WTC11 (cell line): ENCODE measurements at places on chromosomes 12 and 14. TPM values are rescaled to one million over a fixed set of nuclear protein-coding genes. Genes with fewer than 3 reads are reported as not detected.

CMA1 gene
- not detected in 3 replicates for total RNA-seq

MSRB3 gene
- total RNA-seq: 0.80 to 1.8 TPM (median 0.85 TPM) in 3 replicates

PLEKHD1 gene
- 0.85 to 1.0 TPM (median 0.87 TPM) in 3 replicates for total RNA-seq

OR10AD1 gene
- not detected in 3 replicates for total RNA-seq

GDF3 gene
- total RNA-seq: 34.4 to 42.0 TPM (median 38.2 TPM) in 3 replicates

CLECL1 gene
- not detected in 3 replicates for total RNA-seq

PMCH gene
- not detected in 3 replicates for total RNA-seq

- no peaks in the 10 kb centered on the region for H3K27me3 ChIP-seq
- no peak for DNase-seq
- peaks cover 20% of the 10 kb centered on the region for H3K36me3 ChIP-seq
- no peaks in the 10 kb centered on the region for H3K4me1 ChIP-seq
- H3K4me3 ChIP-seq: no peak overlapping the region
- H3K27ac ChIP-seq: no peak overlapping the region
Measured at GRCh38 chr12:21476949-21477348, 24.5 kb downstream of the RECQL start.

- H3K4me1 ChIP-seq: peaks cover 39% of the 10 kb centered on the region
- no peaks in the 10 kb centered on the region; the same call in 1 of the 2 replicates for H3K27me3 ChIP-seq
- no peaks in the 10 kb centered on the region for H3K36me3 ChIP-seq
- DNase-seq: peak; percentile 45
Measured at GRCh38 chr14:73457041-73457923, 1.1 kb downstream of the NUMB start.

- no peaks in the 10 kb centered on the region for H3K36me3 ChIP-seq
- H3K4me1 ChIP-seq: no peaks in the 10 kb centered on the region
- H3K27ac ChIP-seq: no peak overlapping the region
- no peak for DNase-seq
- H3K27me3 ChIP-seq: no peaks in the 10 kb centered on the region
Measured at GRCh38 chr14:38972511-38972910, 130.5 kb downstream of the SEC23A start.

GRCh38 chr14:67703997-67704396 lies 2.3 kb downstream of the RDH12 start:
- no peaks in the 10 kb centered on the region for H3K27me3 ChIP-seq
- H3K36me3 ChIP-seq: peaks cover 8% of the 10 kb centered on the region
- no peak overlapping the region for H3K4me3 ChIP-seq
- no peak overlapping the region for H3K27ac ChIP-seq
- DNase-seq: no peak
- 0 out of 2 replicates have a peak, but pooled peaks cover 3% of the 10 kb centered on the region for H3K4me1 ChIP-seq

DNA sequence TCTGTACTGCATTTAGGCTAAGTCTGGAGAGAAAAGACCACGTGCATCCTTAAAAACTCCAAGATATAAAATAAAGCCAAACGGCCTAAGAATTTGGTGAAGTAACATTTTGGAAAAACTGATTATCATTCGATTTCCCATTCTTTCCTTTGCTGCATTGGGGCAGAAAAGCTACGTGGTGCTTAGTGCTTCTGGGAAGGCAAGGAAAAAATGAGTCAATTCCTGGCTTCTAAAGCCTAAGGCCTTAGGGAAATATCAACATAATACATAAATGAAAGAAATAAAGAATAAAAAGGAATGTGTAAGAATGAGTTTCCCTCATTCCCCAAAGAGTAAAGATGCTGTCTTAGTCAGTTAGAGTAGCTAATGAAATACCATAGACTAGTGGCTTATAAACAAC lies 520.5 kb downstream of the GLT1D1 start:
- no peak for DNase-seq
- no peak overlapping the region for H3K4me3 ChIP-seq
- peaks cover 6% of the 10 kb centered on the region; the same call in 1 of the 2 replicates for H3K27me3 ChIP-seq
- peaks cover 58% of the 10 kb centered on the region for H3K36me3 ChIP-seq
- no peaks in the 10 kb centered on the region for H3K4me1 ChIP-seq
- no peak overlapping the region for H3K27ac ChIP-seq

DNA sequence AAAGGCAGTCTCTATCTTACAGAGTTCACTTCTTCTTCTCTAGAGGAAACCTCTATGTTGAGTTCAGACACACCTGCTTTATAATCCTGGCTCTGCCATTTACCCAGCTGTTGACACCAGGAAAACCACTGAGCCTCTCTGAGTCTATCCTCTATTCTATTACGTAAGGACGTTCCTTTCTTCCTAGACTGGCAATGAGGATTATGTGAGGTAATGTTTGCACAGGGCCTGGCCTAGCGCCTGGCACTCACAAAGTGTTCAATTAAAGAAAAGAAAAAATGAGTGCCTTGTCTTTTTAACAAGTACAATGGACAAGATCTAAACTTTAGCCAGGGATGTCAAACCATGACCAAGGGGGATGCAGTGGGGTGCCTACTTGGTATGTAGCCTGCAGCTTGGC lies 641.9 kb upstream of the TBX3 start:
- no peaks in the 10 kb centered on the region for H3K27me3 ChIP-seq
- no peak overlapping the region for H3K27ac ChIP-seq
- no peaks in the 10 kb centered on the region for H3K4me1 ChIP-seq
- H3K4me3 ChIP-seq: no peak overlapping the region
- H3K36me3 ChIP-seq: no peaks in the 10 kb centered on the region

DNA sequence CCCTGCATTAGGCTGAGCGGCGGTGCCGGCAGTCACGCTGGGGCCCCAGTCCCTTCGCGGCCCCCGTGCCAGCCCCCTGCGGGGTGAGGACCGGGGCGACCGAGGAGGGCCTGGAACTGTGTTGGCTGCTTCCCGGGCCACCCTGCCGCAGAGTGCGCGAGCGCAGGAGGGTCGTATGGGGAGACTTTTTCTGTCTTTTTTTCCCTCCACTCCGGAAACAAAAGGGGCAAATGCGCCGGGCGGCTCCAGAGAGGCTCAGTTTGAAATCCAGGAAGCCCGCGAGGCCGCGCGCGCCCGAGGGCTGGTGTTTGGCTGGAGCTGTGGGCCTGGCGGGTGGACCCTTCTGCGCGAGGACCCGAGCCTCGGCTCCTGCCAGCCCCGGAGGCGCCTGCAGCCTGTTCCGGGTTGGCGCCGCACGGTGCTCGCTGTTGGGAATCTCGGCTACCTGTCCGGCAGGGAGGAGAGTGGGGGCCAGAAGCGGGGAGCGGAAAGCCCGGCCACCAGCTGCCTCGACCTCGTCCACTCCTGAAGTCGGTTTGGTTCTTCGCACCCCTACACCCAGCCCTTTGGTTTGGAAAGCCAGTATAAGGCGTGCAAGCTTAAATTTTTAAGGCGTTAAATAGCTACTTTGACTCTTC lies 638 bp downstream of the PLEKHG3 start:
- no peaks in the 10 kb centered on the region for H3K27me3 ChIP-seq
- peak overlapping the region; percentile 84 for H3K4me3 ChIP-seq
- H3K4me1 ChIP-seq: peaks cover 80% of the 10 kb centered on the region
- H3K36me3 ChIP-seq: no peaks in the 10 kb centered on the region
- no peak overlapping the region for H3K27ac ChIP-seq

GRCh38 chr12:1022032-1022970 lies 31.3 kb downstream of the ERC1 start:
- H3K27ac ChIP-seq: no peak overlapping the region
- DNase-seq: no peak
- peaks cover 9% of the 10 kb centered on the region; the same call in 1 of the 2 replicates for H3K4me1 ChIP-seq
- no peaks in the 10 kb centered on the region for H3K27me3 ChIP-seq
- no peak overlapping the region for H3K4me3 ChIP-seq

DNA sequence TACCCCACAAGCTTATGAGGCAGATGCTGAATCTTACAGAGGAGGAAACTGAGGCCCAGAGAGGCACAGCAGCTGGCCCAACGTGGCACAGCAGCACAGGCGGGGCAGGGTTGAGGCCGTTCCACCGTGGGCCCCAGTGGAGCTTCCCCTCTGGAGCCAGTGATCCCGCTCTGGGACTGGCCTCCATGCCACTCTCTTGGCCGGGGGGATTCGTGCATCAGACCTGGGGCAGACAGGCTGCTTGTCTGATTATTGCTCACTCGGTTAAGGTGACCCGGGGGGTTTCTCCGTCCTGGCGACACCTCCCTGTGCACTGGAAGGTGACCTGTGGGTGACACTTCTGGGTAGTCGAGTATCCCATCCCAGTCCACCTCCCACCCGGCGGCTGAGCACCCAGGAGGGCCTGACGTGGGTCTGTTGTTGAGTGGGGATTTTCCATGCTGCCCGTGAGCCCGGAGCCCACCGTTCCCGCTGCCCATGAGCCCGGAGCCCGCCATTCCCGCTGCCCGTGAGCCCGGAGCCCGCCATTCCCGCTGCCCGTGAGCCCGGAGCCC lies 27.8 kb downstream of the NOC4L start:
- H3K4me3 ChIP-seq: no peak overlapping the region
- DNase-seq: no peak
- H3K27ac ChIP-seq: no peak overlapping the region
- no peaks in the 10 kb centered on the region for H3K4me1 ChIP-seq

DNA sequence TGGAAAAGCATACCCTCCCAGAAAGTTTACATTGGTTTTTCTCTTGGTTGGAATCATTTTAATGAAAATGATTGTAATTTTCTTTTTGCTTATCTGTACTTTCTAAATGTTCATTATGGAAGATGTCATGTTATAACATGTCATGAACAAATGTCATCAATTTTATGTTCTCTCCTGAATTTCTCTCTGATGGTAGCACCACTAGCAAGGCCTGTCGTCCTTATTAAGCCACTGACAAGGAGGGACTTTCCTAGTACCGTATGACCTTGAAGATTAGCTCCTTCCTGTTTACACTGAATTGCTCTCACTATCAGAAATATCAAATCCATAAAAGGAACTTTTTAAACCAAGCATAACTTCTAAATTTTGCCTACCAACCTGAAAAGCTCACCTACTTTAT lies 99.0 kb downstream of the ESR2 start:
- peak overlapping the region; percentile 69 for H3K27ac ChIP-seq
- no peaks in the 10 kb centered on the region for H3K27me3 ChIP-seq
- H3K4me3 ChIP-seq: no peak overlapping the region
- DNase-seq: no peak
- H3K36me3 ChIP-seq: peaks cover 21% of the 10 kb centered on the region
- peaks cover 84% of the 10 kb centered on the region for H3K4me1 ChIP-seq

GRCh38 chr14:97581016-97581415 lies 783.8 kb downstream of the VRK1 start:
- H3K4me1 ChIP-seq: peaks cover 11% of the 10 kb centered on the region
- peak; percentile 34 for DNase-seq
- no peak overlapping the region for H3K4me3 ChIP-seq
- H3K27me3 ChIP-seq: no peaks in the 10 kb centered on the region
- H3K27ac ChIP-seq: no peak overlapping the region
- H3K36me3 ChIP-seq: no peaks in the 10 kb centered on the region

DNA sequence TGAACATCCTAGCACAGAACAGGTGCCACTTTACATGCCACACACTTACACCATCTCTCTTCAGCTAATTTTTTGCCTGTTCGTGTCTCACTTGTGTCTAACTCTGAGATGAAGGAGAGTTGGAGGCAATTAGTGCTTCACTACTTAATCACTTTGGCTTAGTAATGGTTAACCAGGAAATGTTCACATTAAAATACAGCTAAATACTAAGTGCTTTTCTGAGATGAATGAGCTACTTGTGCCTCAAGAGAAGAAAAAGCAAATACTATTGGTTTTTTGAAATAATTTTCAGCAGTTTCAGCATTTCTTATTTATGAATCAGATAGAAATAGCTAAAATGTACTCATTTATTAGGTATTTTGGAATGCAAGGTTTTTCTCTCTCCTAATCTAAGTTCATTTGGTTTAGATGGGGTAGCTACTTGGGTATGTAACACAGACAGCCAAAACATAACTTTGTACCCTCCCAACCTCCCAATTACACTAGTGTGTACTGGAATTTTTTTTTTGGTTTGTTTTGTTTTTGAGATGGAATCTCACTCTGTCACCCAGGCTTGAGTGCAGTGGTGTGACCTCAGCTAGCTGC lies 1474.1 kb upstream of the SEL1L start:
- DNase-seq: no peak
- no peaks in the 10 kb centered on the region for H3K27me3 ChIP-seq
- no peak overlapping the region for H3K4me3 ChIP-seq
- H3K27ac ChIP-seq: no peak overlapping the region
- H3K36me3 ChIP-seq: peaks cover 28% of the 10 kb centered on the region

DNA sequence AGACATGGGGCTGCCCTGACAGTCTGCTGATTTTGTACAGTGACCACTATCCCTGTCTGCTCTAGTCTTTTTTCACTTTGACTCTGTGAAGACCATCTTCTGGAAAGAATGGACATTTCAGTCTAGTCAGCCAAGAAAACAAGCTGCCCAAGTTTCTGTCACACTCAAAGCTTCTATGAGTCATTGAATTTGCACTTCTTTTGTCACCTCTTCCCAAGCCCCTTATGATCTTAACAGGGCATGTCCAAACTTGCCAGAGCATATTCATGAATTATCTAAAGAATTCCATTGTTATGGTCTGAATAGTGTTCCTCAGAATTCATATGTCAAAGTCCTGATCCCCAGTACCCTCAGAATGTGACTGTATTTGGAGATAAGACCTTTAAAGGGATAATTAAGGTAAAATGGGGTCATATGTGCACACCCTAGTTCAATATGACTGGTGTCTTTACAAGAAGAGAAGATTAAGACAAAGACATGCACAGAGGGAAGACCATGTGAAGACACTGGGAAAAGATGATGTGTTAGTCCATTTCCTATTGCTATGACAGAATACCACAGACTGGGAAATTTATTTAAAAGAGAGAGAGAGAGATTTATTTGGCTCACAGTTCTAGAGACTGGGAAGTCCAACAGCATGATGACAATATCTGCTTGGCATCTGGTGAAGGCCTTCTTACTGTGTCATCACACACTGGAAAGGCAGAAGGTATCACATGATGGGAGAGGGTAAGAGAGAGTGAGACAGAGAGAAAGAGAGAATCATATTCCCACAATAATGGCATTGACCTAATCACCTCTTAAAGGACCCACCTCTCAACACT lies 242.6 kb downstream of the BTG1 start:
- peaks cover 3% of the 10 kb centered on the region for H3K4me1 ChIP-seq
- H3K36me3 ChIP-seq: peaks cover 26% of the 10 kb centered on the region

GRCh38 chr14:36344211-36344610 lies 23.8 kb upstream of the MBIP start:
- H3K4me1 ChIP-seq: no peaks in the 10 kb centered on the region
- DNase-seq: no peak
- no peak overlapping the region for H3K27ac ChIP-seq
- no peaks in the 10 kb centered on the region; the same call in 1 of the 2 replicates for H3K27me3 ChIP-seq

GRCh38 chr12:124664395-124665111 lies 97.1 kb upstream of the NCOR2 start:
- DNase-seq: no peak
- H3K27me3 ChIP-seq: no peaks in the 10 kb centered on the region
- H3K4me3 ChIP-seq: no peak overlapping the region
- H3K4me1 ChIP-seq: peaks cover 3% of the 10 kb centered on the region; the same call in 1 of the 2 replicates
- no peak overlapping the region for H3K27ac ChIP-seq
- no peaks in the 10 kb centered on the region for H3K36me3 ChIP-seq

GRCh38 chr12:91264178-91264577 lies 81.6 kb upstream of the DCN start:
- H3K4me3 ChIP-seq: no peak overlapping the region
- no peaks in the 10 kb centered on the region for H3K27me3 ChIP-seq
- H3K36me3 ChIP-seq: no peaks in the 10 kb centered on the region
- no peak for DNase-seq
